ENCODE measurements at places on chromosomes 6 and 20.
A peak's percentile ranks its signal among the peaks of the same experiment; 100 is the strongest.

DNA sequence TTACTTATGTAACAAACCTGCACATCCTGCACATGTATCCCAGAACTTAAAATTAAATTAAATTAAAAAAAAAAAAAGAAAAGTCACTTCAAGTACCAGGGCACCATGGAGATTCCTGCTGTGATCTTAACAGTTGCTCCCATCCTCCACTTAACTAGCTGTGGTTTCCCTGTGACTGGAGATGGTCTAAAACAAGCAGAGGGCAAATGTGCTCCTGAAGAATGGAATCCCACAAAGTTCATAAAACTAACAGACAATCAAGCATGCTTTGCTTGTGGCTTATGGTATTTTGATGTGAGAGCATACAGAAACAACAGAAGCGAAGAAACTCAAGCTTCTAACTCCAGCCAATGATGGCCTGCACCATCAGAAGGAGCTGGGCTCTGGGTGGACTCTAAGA lies 153.6 kb upstream of the KCNK16 start:
- no peak for DNase-seq

DNA sequence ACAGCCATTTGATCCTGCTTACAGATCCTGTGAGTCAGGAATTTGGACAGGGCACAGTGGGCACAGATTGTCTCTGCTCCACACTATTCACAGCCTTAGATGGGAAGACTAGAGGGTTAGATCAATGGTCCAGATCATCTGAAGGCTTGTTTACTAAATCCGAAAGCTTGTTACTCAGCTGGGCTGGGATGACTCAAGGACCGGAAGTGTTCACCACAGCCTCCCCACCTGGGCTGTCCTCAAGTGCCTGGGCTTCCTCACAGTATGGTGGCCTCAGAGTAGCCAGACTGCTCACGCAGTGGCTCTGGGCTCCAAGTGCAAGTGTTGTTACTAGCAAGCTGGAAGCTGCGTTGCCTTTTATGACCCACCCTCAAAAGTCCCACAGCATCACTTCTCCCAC lies 75.4 kb upstream of the INSM1 start:
- no peak for DNase-seq

- DNase-seq = peak; percentile 88
These were observed 432 bp downstream of the HSPA1L start for GRCh38 chr6:31814677-31815024.

GRCh38 chr6:147447835-147448611 lies 60.5 kb upstream of the SAMD5 start:
- no peak for DNase-seq

DNA sequence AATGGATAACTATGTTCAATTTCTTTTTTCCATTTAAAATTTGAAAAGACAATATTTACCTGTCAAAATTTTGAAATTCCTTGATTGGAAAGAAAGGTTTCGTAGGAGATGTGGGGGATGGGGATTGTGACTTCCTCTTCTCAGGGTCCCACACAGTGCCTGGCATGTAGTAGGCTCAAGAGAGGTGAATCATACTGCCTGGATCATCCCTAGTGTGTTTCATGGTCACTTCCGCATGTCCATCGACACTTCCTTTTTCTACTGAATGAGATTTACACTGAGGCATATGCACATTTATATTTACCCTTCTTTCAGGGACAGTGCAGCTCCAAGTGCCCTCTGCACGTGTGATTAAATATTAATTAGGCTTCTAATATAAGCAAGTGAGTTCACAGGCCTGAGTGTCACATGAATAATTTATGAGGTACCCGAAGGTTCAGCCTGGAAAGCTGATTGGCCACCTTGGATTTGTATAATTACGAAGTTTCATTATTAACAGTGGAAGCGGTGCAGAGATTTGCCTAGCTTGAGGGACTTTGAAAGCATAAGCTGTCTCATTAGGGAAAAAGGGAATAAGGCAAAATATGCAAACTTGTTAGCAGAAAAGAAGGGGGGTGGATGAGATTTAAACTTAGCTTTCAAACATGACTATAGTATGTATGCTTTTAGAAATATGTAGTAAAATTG lies 177.5 kb upstream of the MMS22L start:
- DNase-seq = no peak

DNA sequence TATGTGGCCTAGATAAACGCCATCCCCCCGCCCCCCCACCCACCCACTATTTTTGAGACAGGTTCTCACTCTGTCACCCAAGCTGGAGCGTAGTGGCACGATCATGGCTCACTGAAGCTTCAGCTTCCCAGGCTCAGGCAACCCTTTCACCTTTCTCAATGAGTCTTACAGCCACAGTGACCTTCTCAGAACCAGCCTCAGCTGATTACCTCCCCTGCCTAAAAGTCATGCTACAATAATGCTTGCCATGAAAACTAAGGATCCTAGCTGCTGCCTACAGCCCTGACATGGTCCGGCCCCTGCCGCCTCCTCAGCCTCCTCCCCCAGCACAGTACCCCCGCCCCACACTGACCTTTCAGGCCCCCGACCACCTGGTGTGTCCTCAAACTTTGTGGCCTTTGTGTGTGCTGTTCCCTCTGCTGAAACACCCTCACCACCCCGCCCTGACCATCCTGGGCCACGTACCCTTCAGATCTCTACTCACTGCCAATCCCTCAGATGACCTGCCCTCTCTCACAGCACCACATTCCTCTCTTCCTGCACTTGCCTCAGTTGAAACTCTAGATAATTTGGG lies 31.3 kb downstream of the PNPLA1 start:
- no peak for DNase-seq

DNA sequence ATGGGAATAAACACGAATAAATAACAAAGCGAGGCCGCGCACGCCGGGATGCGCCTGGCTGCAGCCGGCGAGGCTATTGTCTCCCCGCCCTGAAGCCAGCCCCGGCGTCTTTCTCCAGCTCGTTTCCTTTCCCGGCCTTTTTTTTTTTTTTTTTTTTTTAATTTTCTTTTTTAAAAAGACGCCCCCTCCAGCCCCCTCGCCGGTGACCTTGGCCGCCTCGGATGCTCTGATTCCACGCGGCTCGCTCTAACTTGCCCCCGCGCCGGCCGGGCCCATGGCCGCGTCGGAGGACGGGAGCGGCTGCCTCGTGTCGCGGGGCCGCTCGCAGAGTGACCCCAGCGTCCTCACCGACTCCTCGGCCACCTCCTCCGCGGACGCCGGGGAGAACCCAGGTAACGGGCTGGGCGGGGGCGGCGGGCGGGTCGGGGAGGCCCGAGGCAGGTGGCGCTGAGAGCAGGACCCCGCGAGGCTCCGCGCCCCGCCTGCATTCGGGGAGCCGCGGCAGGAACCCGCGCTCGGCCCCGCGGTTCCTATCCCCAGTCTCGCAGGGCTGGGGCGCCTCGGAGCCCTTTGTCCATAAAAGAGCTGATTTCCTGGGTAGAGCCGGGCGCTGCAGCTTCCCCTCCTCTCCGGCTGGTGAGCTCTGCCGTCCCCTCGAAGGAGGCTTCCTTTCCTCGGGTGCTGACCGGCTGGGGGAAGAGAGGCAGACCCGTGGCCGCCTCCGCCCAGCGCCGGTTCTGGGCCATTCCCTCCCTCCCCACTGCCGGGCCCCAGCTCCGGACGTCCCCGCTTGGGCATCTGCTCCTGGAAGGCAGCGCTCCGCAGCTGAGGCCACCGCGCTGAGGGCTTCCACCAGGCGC lies 631 bp downstream of the PHACTR3 start:
- no peak for DNase-seq

DNA sequence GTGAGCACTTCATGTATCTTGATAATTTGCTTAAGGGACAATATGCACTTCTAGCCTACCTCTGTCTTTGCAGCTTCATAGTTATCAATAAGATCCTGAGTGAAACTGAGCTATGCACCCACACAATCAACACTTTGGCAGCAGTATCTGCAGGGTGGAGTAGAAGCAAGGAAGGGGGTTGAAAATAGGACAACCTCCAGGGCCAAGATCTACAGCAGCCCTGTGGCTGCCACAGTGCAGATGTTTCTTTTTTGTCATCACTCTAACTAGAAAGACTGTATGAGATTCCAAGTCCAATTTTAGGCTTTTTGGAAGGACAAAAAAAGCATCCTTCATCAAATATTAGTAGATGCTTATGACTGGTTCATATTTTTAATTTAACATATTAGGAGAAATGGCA lies 336.1 kb upstream of the CITED2 start:
- DNase-seq = no peak

DNA sequence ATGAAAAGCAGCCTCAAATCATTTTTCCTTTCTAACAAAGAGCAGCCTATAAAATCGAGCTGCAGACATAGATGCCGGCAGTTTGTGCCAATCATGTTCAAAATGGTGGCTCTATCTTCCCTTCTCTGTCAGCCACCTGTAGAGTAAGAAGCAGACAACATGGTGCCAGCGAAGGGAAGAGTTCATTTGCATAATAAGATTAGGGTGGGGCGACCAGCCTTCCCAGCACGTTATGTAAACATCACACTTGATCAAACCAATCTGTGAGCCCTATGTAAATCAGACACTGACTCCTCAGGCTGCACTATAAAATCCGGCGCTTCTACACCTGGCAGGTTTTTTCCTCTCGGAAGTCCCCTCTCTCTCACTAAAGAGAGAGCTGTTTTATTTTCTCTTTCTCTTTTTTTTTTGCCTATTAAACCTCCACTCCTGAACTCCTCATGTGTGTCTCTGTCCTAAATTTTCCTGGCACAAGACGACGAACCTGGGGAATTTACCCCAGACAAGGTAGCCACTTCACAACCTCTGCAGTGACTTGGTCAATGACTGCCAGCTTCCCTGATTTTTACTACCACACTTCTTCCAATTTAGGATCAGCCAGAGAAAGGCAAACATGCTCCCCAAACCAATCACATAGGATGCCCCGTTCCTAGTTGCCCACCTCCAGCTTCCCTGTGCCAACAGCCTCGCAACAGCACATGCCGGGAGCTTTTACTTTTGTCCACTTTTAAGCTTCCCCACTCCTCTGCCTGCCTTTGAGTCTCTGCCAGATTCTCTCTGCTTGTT lies 12.9 kb downstream of the TPMT start:
- DNase-seq = no peak

DNA sequence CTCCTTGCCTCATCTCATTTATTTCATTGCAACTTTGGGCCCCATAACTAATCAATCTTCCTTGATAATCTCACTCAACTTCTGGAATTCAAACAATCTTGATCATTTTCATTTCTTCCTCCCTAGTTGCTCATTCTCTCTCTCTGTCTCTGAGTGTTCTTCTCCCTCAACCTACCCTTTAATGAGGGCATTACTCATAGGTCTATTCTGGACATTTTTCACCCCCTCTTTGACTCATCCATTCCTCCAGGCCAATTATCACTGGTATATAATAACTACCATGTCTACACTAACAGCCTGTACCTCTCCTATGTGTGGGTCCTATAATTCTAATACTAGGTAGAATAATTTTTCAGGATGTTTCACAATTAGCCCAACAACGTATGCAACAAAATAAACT lies 78.8 kb downstream of the COL21A1 start:
- no peak for DNase-seq

GRCh38 chr6:122264557-122264956 lies 134.9 kb upstream of the HSF2 start:
- DNase-seq = no peak

GRCh38 chr6:128057541-128057940 lies 156.7 kb upstream of the THEMIS start:
- no peak for DNase-seq

DNA sequence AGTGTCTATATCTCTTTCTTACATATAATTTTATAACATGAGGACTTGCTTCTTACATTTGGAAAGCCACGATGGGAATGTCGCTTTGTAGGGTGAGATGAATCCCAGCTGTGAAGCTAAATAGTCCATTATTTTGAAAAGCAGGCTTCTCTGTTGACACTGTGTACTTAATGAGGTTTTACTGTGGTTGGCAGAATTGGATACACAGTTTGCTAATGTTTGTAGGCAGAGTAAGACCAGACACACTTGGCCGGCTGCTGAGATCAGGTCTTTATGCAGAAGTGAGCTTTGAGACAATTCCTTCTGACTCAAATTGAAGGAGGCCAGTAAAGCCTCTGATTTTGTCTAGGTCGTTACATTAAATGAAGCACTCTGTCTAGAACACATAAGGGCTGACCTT lies 93.0 kb downstream of the NDUFAF5 start:
- DNase-seq = no peak

DNA sequence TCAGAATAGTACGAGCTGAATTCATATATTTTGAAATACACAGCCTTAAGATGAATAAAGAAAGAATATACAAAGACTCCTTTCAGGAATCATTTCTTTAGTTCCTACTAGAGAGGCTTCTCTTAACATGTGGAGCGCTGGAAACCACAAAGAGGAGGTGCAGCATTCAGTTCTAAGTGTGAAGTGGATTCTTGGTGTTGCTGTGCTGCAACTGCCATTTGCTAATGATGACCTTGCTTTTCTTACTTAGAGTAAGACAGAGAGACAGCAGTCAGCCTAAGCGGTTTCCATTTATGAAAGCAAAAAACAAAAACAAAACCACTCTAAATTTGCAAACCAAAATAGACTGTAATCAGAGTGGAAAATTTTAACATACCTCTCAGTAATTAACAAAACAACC lies 629.0 kb downstream of the EPHA7 start:
- no peak for DNase-seq

- no peak for DNase-seq
These were observed 114.9 kb downstream of the GRM4 start for GRCh38 chr6:34030831-34031624.

DNA sequence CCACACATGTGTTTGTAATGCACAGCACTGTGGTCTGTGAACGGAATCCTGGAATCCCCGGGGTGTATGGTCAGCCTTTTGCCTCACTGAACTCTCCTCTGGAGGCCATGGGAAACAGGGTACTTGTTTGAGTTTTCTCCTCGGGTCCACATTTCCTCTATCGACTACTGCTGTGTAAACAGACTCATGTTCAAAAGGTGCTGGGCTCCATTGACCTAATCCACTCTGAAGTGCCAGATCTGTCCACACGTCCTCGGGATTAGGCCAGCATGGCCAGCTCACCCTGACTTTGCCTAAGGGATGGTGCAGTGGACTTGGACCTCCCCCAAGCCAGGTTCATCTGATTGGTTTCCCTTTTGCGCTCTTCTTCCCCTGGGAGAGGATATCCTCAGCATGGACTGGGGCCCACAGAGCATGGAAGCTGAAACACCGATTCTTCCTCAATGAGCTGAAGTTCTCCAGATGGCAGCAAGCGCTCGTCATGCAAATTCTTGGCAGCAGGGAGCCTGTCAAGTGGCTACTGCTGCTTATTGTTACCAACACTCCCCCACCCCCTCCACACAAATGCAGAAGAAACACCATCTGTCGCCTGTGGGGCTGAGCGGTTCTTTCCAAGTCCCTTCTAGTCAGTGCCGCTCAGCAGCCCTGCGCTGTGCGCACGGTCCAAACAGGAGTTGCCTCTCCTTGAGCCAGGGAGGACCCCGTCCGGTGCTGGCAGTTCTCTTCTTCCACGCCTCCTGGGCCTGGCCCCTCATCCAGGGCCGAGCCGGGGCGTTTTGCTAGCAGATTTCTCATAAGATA lies 292.6 kb upstream of the MARCKS start:
- DNase-seq = peak; percentile 66

GRCh38 chr6:19535351-19535750 lies 301.8 kb upstream of the ID4 start:
- DNase-seq = no peak

- DNase-seq = no peak
These were observed 61.6 kb downstream of the SLC24A3 start for GRCh38 chr20:19274001-19274400.

Data from left renal pelvis (tissue), 4 donors.